ENCODE measurements at places on chromosomes 2 and 18.
A peak's percentile ranks its signal among the peaks of the same experiment; 100 is the strongest.

GRCh38 chr2:126627643-126628042 lies 28.3 kb upstream of the GYPC start:
- no peak for DNase-seq

- DNase-seq = peak; percentile 6
Observed at GRCh38 chr2:70043252-70043875, 43.9 kb upstream of the PCBP1 start.

GRCh38 chr2:28637066-28638047 lies 114.3 kb upstream of the PPP1CB start:
- no peak for DNase-seq

DNA sequence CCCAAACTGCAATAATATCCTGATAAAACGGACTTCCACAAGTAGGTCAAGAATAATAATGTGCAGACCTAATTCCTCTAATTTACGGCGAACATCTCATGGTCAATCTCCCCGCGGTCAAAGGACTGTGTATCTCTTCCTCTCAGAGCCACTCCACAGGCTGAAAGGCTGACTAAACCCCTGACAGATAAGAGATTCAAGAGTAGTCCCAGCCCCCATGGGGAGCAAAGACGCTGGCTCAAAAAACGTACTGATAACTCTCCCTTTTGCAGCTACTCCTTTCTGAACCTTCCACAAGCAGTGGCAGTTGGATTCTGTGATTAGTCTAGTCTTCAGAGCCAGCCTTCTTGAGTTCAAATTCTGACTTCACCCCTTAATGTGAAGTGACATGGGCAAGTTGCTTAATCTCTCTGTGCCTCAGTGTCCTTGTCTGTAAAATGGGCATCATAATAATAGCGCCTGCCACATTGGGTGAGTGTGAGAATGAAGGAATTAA lies 19.7 kb upstream of the IL18R1 start:
- DNase-seq = no peak

DNA sequence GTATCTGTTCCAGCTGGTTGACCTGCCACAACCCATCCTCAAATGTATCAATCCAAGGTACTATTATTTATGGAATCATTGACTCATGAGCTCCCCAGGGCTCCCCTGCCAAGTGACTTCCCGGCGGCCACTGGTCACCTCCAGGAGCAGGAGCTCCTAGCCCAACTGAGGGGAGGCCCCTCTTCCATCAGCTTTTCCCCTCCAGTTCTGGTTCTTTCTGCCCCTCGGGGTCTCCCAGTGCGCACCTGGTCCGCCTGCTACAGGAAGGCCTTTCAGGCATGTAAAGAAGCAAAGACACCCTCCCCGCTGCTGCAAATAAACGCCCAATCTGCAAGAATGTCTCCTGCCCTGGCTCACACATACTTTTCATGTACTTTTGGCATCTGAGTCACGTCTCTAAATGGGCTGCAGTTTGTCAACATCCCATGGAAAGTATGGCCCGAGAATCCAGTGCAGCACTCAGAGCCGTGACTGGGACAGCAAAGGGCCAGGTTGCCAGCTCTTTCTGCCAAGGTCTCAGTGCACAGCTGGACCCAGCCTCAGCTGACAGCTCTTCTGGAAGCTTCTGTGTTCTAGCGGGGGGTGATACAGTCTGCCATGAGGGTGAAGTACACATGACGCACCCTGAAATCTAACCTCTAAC lies 41.4 kb downstream of the KLHL29 start:
- no peak for DNase-seq

- no peak for DNase-seq
Observed at GRCh38 chr2:175251425-175252041, 70.0 kb upstream of the ATP5MC3 start.

DNA sequence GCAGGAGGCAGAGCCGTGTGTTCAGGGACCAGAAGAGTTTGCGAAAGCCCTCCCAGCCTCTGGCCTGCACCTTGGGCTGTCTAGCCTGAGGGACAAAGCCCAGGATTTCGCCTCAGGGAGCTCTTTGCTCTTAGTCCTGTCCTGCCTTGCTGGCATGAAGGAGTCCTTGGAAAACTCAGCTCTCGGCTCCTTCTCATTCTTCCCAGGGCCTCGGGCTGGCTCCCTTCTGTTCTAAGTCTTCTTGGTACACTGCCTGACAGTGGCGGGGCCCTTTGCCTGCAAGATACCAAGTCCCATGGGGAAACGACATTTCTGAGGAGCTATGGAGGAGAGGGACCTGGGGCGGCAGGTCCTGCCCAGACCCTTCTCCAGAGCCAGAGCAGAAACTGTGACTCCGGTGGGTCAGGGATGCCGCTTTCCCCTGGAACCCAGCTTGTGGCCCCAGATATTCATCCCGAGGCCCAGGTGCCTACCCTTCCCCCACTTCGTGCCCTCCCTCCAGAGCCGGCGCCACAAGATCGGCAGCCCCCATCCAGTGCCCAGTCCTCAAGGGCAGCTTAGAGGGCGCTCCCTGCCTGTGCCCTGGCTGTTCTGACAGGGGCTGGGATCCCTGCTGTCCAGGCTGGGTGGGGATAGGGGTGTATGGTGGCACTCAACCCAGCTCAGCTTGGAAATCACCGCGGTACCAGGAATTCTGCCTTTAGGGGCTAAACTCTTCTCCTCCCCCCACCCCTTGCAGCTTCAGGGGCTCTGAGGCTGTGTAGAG lies 5.5 kb upstream of the CYP26B1 start:
- no peak for DNase-seq

DNA sequence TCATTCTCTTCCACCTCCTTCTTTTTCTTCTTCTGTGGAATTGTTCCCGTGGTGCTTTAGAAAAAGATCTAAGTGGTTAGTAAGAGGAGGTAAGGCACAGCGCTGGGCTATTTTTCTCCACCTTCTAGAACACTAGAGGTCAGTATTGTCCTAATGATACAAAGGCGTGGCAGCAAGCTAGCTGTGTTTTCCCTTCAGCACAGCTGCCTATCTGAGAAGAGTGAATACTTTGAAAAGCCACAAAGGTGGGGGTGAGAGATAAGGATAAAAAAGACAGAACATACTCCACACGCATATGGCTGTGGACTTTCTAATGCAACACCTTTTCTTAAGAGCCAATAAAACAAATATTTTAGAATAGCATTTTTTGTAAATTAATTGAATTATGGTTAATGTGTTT lies 2.1 kb downstream of the CNTNAP5 start:
- DNase-seq = no peak

GRCh38 chr18:72965616-72966015 lies 97.8 kb upstream of the NETO1 start:
- DNase-seq = no peak

- DNase-seq = no peak
Observed at GRCh38 chr2:217434180-217434975, 568.4 kb downstream of the TNS1 start.

DNA sequence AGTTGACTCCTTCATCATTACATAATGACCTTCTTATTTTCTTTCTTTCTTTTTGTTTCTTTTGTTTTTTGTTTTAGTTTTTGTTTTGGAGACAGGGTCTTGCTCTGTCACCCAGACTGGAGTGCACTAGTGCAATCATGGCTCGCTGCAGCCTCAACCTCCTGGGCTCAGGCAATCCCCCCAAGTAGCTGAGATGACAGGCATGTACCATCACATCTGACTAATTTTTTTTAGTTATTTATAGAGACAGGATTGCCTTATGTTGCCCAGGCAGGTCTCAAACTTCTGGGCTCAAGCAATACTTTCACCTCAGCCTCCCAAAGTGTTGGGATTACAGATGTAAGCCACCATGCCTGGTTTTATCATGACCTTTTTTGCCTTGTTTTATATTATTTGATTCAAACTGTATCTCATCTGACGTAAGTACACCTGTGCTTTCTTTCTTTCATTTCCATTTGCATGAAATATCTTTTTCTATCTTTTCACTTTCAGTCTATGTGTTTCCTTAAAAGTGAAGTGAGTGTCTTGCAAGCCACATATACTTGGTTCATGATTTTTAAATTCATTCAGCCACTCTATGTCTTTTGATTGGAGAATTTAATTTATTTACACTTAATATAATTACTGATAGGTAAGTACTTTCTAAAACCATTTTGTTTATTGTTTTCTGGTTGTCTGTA lies 39.1 kb downstream of the SP100 start:
- DNase-seq = no peak

DNA sequence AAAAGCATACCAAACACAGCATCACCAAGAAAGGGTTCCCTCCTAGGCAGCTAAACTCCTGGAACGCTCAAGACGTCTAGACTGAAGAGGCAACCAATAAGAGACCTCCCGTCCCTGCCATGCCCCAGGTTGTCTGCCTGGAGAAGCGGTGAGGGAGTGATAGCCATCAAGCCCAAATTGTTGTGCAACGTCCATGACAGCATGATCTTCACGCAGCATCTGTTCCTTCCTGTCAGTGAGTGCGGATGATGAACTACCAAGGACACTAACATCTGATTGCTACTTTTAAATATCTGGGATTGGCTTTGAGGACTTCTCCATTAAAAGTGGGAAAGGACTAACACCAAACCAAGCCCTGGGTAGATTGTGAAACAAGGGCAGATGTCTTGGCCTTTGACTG lies 149.7 kb downstream of the TXNL1 start:
- no peak for DNase-seq

- no peak for DNase-seq
Observed at GRCh38 chr18:68447286-68447685, 267.6 kb downstream of the TMX3 start.

DNA sequence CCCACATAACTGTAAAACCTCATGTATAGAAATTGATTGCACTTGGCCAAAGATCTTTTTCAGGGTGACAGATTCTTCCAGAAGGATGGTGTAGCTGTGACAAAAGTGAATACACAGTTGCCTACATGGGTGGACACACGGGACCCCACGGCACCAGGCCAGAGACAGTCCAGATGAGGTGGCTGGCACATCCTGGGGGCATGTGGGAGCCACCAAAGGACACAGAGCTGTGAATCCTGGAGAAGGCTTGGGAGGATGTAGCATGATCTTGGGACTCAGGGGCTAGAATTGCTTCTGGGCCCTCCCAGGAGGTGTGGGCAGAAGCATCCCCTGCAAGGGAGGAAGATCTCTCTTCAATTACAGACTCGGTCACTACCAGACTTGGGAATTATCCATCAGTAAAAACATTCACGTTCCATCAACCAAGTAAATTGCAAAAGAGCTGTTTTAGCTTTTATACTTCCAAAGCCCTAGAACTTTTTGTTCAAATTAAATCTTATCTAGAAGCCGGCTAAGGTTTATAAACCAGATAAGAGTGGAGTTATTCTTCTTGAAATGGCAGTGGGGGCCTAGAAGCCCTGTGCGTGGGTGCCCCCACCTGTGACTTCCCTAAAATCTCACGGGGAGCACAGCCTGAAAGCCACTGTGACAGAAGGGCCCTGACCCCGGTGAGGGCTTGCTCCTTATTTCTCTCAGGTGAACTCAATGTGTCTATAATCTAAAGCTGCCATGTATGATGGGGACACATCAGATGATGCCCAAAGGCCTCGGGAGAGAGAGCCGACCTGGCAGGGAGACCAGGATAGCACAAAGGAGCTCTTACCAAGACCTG lies 81.7 kb downstream of the SEPTIN10 start:
- no peak for DNase-seq

DNA sequence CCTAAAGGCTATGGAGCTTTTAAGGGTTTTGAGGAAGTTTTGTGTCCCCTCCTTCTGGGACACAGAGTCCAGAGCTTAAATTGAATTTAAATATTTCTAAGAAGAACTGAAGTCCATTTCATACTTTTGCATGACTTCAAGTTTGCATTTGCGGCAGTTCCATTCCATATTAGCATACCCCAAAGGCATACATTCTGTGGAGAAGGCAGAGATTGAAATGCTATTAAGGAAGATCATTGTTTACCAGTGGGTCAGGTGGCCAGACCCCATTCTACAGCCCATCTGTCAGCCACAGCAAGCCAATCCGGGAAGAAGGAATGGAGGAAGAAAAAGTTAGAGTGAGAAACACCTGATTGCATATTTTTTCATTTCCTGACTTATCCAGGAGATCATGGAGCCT lies 75.0 kb downstream of the DNAH7 start:
- no peak for DNase-seq

DNA sequence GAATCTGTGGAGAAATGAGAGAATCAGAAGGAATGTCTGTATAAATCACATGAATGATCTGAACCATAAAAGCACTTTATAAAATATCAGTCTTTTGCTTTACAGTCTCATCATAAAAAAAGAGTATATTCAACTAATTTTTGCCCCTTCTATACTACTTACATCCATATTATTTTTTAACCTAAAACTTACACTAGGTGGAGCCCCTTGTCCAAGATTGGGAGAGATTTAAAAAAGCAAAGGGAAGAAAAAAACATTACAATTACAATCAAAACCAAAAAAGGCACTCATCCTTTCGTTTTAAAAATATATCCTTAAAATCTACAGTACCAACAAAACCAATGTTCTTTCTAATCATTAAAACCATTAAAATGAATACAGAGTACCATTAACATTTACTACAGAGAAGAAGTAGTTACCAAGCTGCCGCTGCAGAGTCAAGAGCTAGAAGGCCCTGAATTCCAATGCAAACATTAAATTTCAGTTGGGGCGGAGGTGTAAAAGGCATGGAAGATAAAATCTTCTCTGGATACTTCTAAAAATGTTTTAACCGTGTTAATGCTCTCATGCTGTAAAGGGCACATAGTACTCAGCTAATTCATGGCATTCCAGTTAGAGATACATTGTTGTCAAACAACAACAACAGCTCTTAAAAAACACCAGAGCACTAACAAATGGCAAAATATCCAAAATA lies 56.7 kb upstream of the EPB41L3 start:
- DNase-seq = no peak

GRCh38 chr2:44056947-44057346 lies 61.2 kb upstream of the LRPPRC start:
- DNase-seq = no peak

DNA sequence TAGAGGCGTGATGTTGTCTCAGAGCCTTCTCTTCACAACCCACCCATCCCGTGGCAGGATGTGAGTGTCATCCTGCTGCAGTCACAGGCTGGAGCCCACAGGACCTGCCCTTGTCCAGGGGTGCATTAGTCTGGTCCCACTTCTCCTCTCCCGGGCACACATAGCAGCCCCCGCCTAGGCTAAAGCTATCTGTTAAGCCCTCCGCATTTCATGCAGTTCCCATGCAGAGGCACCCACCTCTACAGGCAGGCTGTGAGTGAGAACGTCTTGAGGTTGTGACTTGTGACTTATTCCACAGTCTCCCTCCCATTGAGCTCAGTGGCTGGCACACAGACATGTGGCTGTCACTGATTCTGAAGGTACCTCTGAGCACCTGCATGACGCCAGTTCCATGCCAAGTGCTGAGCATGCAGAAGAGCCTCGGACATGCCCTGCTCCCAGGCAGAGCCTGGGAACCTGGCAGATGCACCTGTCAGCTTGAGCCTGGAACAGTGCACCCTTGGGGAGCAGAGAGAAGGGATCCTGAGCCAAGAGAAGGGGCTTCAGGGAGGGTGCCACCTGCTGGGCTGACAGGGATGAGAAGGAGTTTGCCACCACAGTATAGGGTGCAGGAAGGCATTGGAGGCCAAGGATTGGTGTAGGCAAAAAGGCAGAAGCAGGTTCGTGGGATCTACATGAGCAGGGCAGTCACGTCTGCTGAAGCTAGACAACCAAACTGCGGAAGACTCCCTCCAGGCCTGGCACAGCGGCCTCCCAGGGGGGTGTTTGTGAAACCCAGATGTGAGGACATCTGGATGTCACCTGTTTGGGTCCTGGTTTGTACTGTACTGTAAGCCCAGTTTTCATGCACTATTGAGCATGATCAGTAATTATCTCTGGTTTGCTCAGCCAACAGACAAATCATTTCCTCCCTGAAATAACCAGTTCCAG lies 213.6 kb downstream of the GLI2 start:
- no peak for DNase-seq

Data from stimulated activated CD4-positive, alpha-beta T cell treated with anti-CD3 and anti-CD28 coated beads, Interleukin-1b, Interleukin-23, amount 100 ng/mL, for 48 hours (primary cell).